K562 (cell line): ENCODE measurements at places on chromosomes 3 and 15. TPM values are rescaled to one million over a fixed set of nuclear protein-coding genes. Genes with fewer than 3 reads are reported as not detected.
A peak's percentile ranks its signal among the peaks of the same experiment; 100 is the strongest.

- no peak for DNase-seq
These were observed 458.8 kb upstream of the CBLB start for GRCh38 chr3:106327696-106328025.

DNA sequence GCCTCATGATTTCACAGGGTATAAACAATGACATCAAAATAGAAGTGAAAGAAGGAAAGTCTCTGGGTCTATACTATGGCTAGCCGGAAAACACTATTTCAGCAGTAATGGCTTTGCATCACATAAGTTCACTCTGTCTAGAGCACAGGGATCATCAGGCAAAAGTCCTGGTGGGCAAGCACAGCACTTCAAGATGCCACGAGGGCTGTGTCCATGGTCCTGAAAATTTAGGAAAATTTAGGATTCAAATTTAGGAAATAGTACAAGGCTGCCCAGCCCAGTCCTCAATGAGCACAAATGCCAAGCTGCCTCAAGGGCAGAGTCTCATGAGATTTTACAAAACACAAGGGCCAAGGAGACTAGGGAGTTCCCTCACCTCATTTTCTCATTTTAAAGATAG lies 54.1 kb downstream of the RORA start:
- no peak for DNase-seq

Gene SAMMSON
- total RNA-seq, result 1.3 and 1.8 TPM in 2 replicates

DNA sequence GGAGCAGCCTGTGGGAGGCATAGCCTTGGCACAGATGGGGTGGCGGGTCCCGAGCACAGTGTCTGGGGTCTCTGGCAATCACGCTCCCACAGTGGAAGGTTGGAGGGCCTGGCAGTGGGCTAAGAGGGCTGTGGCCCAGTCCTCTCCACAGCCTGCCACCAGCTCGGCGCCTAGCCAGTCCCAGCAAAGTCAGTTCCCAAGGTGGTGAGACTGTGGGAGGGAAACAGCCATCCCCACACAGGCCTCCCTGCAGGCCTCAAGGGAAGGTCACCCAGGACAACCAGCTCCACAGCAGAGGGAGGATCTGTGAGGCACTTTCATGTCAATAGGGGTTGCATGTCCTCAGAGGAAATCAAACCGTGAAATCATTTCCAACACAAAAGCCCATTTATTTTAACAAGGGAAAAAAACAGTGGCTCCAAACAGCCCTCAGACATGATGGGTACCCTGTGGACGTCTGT lies 27.6 kb upstream of the LIMD1 start:
- no peak for DNase-seq

DNA sequence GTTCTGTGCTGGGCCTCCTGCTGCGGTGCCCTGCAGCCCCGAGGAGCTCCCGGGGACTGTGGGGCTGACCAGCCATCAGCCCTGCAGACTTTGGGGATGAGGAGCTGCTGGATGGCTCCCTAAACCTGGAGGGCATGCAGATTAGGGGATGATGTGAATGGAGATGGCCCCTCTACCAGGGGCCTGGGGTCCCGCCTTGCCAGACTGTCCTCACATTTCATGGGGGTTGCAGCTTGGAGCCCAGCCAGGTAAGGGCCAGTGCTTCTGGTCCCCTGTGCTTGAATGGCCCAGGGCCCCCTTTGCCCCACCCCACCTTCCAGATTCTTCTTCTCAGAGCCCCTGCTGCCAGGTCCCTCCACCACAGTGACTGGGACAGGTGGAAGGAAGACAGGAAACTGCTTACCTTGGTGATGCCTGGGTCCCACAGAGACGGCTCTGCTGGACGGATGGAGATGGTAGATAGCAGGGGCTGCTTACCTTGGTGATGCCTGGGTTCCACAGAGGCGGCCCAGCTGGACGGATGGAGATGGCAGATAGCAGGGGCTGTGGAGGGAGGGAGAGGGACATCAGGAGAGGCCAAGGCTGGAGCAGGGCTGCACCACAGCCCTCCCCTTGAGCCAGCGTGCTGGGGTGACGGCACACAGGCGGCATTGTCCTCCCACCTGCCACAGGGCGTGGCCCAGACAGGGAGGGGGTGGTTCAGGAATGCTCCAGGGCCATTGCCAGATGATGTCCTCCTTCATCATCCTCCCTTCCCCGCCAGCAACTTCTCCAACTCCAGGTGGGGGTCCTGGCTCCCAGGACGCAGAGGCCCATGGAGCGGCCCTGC lies at the start of gene SPTBN5:
SPTBN5 (minus strand) TSS at position 632 of the 829 bp plus-strand sequence; CDS start at position 76, 556 bp downstream.
- DNase-seq, result no peak

DNA sequence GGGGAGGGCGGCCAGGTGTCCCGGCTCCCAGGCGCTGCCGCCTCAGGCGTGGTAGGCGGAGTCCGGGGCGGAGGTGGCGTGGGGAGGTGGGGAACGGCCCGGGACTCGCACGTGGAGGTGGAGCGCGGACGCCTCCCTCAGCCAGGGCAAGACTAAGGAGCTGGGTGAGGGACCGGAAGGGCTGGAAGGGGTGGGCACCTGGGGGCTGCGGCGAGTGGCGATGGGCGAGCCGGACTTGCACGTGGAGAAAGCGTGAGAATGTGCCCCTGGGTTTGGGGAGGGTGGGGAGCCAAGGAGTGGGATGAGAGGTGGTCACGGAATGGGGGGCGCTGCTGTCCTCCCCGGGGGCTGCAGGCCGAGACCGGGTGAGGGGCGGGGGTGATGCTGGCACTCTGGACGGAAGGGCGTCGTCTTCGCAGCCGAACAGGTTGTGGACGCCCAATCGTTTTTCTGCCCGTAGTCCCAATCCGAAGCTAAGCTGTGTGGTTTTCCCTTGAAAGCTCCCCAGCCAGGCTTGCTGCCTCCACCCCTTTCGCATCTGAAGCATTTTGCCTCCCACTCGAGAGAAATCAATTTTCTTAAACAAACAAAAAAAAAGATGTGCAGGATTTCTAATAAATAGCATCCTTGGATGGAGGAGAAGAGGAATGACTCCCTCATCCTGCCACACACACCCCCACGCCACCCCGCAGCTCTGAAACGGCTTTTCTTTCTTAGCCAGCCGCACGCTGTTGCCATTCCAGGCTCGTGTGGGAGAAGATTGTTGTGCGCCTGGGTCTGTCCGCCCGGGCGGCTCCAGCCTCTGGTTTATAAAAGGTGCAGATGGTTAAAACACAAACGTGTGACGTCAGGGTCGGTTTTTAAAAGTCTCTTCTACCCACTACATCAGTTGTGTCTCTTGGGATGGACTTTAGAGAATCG lies 62.5 kb upstream of the ANKRD28 start:
- DNase-seq, result peak; percentile 68

GRCh38 chr3:114469070-114469469 lies 175.2 kb downstream of the TIGIT start:
- no peak for DNase-seq

- DNase-seq, result no peak
These were observed 15.2 kb downstream of the DAZL start for GRCh38 chr3:16589867-16590624.

GRCh38 chr3:15572138-15572537 lies 29.2 kb downstream of the HACL1 start:
- DNase-seq, result no peak

DNA sequence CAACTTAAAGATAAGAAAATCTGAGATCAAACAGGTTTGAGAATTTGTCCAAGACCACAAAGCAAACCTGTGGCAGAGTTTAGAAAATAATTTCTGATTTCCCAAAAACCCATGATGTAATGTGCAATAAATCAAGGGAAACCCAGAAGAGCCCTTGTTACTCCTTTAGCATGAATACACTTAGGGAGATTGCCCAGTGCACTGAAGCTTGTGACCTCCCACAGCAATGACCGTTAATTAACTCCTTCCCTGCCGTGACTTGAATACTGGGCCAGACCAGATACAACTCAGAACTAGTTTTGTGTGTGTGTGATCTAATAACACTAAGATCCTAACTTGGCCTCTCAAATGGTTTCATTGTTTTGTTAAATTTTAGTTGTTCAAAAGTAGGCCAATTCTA lies 2.5 kb downstream of the PRKAR2A start:
- DNase-seq, result peak; percentile 63

DNA sequence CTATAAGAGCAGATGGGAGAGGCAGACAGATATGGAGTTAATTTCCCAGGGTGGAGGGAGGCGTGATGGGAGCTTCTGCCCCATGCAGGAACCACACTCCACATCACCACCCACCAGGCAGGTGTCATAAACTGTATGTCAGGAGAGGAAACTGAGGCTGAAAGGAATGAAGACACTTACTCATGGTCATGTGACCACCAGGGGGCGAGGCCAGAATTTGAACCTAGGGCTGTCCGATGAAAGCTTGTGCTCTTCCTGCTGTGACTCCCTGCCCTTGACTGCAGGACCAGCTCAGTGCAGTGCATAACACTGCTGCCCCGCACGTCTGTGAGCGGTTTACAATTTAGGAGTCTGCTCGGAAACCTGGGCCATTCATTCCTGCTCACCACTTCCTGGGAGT lies 28.8 kb downstream of the NUP210 start:
- DNase-seq, result no peak

- DNase-seq, result no peak
These were observed 156.0 kb downstream of the CACNA1D start for GRCh38 chr3:53650424-53650823.

GRCh38 chr3:17390785-17391184 lies 351.6 kb downstream of the TBC1D5 start:
- no peak for DNase-seq

GRCh38 chr3:166560253-166560652 lies 723.0 kb upstream of the BCHE start:
- DNase-seq, result no peak

- DNase-seq, result no peak
These were observed 706.4 kb upstream of the NR2F2 start for GRCh38 chr15:95624100-95624499.

- DNase-seq, result no peak
These were observed 145.6 kb upstream of the TMCO5A start for GRCh38 chr15:37788767-37789396.

GRCh38 chr15:41337047-41337446 lies 4.4 kb downstream of the NUSAP1 start:
- no peak for DNase-seq

- DNase-seq, result no peak
These were observed 646 bp downstream of the HRH1 start for GRCh38 chr3:11154953-11155325.

DNA sequence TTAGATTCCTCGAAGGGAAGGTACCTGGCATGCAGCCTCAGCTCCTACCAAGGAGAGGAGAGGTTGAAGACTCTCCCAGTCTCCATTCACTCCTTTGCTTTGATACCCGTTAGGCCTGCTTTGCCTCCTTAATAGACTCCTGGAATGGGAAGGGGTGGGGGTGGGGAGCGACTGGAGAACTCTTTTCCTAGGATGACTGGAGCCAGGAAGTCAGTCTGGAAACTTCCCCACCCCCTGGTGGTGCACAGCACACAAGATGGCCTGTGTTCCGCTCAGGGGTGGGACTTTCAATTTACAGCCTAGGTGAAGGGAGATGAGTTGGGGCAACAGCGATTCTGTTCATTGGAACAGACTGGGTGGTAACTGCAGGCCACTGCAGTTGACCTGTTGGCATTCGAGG lies 21.4 kb upstream of the CELF6 start:
- peak; percentile 29 for DNase-seq

Gene SYNPR
- not detected in 2 replicates for total RNA-seq

- DNase-seq, result no peak
These were observed 221.7 kb upstream of the TMC3 start for GRCh38 chr15:81595752-81596151.

Gene LYZL4
- total RNA-seq, result not detected in 2 replicates

GRCh38 chr15:92810418-92811138 lies 89.5 kb upstream of the CHD2 start:
- peak; percentile 72 for DNase-seq

DNA sequence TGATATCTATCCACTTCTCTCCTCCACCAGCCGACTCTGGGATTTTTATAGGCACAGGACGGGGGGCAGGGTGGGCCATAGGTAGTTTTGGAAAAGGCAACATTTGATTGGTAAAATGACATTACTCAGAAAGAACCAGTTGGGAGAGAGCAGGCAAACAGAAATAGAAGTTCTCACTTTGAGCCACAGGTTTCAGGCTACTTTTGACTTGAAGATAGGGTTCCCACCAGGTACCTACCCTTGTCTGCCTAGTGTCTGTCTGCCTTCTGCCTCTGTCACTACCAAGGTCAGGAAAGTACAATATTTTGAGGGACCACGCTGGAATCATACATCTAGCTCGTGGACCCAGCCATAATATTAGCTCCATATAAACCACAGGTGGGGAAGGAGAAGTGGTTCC lies 412.9 kb upstream of the GRM7 start:
- DNase-seq, result no peak

DNA sequence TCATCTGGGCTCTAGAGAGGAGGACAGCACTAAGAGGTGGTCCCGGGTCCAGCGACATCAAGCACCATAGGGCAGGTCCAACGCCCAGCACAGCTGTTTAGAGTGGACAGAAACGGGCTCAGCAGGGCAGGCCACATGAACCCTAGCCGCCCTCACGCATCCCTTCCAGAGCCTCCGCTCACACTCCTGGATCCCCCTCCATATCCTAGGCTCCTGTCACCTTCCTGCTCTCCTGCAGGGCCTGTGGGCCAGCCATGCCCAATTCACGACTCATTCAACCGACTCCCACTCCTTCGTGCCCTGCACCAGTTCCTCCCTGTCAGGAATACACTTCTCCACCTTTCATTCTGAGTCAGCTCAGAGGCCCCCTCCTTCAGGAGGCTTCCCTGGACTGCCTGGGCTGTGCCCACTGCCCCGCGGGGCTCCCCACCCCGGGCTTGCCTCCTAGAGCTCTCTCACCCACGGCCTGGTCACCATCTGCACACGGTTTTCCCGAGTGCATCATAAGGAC lies 90.2 kb downstream of the LINGO1 start:
- no peak for DNase-seq

DNA sequence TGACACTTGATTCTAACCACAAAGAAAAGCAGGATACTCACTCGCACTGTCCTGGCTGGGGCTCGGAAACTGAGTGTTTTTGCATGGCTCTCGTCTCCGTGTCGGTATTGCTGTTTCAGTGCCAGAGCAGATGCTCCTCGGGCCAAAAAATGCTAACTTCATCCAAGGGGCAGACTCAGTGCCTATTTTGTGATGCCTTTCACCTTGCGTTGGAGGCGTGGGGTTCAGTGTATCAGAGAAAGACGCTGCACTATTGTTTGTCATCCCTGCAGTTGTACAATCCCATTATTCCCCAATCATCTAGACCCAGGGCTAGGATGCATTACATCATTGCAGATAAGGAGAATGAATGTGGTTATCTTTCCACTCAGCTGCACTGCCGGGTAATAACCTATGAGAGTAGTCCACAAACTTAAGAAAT lies 1.4 kb downstream of the CACNA2D3 start:
- no peak for DNase-seq

Gene CTXN2
- total RNA-seq, result not detected in 2 replicates

Gene FBXO40
- total RNA-seq, result not detected in 2 replicates

- no peak for DNase-seq
These were observed 282.7 kb downstream of the CNTN3 start for GRCh38 chr3:74331711-74332110.
